Stimulated activated effector memory CD8-positive, alpha-beta T cell treated with anti-CD3 and anti-CD28 coated beads, Interleukin-12 subunit alpha, Interleukin-12 subunit beta, amount 100 ng/mL, for 72 hours (primary cell): ENCODE measurements at places on chromosomes 7 and 10.
A peak's percentile ranks its signal among the peaks of the same experiment; 100 is the strongest.

DNA sequence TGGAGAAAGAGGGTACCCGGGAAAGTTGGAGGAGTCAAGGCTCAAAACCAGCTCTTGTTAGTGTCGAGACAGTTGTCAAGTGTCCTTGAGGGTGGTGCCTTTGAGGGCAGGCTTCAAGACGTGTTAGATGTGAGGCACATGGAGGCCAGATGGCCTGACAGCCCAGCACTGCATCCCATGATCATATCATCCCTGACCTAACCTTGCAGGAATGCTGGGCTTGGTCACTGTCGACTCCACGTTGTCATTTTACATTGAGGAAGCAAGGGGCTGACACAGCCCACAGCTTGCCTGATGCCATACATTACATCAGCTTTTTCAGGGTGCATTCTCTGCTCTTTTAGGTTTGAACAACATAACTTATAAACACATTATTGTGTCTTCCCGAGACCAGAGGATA is 114.1 kb downstream of the ABCA13 start:
- no peak for DNase-seq

DNA sequence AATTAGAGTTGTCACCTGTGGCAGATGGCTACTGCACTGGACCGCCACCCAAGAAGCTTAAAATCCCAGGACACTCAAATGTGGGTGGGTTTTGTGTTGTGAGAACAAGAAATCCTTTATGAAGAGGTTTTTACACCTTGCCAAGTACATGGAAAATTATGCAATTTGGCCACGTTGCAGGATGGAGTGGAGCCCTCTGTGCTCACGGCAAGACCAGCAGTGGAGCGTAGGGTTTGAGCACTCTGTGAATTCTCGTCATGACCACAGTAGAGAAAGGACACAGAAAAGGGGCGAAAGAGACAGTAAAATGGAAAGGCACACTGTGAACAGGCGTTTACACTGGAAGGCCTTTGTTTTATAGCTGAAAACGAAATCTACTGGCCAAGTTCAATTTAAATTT is 222.6 kb downstream of the ADARB2 start:
- no peak for DNase-seq

GRCh38 chr10:90920986-90921666 is at the start of gene ANKRD1:
Gene ANKRD1 (minus strand): TSS chr10:90921087. CDS start chr10:90921027, 60 bp downstream.
- DNase-seq, result no peak

DNA sequence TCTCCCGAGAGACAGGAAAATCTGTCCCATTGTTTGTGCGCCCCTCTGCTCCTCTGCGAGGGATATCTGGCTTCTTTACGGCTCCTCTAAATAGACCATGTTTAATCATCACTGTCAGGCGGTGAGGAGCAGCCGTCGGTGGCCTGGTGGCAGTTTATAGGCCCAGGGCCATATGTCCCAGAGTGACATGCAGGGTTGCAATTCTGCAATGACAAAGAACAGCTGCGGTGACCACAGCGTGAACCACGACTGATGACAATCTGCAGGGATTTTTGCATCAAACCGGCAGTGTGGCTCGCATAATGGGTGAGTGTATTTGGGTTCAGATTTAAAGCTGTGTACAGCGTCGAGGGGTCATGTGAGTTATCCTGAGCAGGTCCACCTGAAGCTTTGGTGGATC is 41.5 kb downstream of the GATA3 start:
- no peak for DNase-seq

DNA sequence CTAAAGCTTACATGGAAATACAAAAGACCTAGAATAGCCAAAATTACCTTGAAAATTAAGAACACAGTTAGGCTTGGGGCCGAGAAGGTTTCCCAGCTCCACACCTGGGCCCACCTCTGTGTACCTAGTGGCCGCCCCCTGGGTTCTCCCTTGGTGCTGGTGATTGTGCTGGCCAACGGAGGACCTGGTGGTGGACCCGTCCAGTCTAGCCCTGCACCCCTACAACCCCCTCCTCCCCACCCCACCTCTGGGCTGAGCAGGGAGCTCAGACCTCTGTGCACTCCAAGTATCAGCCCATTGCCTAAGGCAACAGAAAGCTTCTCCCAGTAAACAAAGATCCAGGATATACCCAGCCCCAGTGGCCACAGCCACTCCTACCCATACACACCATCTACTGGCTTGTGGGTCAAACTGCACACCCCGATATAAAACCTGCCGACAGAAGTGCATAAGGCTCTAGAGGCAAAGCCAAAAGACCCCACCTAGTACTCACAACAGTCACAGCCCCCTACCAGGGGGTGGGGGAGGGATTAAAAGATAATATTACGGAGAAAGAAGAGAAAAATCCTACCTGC is 105.0 kb upstream of the DIP2C start:
- no peak for DNase-seq

DNA sequence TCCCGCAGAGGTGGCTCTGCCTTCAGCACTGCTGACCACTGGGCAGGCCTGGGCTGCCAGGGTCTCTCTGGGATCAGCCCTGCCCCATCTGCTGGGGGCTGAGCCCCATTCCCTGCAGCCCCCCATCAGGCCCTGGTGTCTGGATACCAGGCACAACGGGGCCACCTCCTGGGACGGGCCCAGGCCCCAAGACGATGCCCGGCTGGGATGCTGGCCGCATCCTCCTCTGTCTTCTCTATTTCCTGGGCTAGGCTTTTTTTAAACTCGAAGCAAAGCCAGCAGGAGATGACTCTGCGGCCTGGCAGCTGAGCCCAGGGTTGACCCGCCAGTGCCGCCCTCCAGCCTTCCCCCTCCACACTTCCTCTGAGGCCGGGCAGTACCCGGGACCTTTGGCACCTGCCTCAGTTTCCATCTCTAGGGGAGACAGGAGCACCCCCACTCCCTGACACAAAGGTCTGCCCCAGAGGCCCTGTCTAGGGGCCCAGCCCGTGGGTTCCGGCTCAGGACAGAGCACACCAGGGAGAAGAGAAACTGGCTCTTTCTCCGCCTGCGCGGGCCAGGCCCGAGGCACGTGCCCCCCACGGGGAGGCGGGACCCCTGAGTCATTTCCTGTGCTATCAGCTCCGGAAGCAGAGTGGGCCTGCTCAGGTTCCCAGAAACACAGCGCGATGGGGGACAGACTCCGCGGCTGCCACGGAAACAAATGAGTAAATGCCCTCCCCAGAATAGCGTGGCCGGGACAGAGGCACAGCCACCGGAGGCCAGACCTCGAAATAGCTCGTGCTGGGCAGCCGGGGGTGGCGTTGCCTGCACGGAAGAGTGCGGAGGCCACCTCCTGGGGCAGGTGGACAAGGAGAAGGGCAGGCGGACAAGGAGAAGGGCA is 84.6 kb upstream of the PDGFA start:
- DNase-seq, result peak; percentile 84

DNA sequence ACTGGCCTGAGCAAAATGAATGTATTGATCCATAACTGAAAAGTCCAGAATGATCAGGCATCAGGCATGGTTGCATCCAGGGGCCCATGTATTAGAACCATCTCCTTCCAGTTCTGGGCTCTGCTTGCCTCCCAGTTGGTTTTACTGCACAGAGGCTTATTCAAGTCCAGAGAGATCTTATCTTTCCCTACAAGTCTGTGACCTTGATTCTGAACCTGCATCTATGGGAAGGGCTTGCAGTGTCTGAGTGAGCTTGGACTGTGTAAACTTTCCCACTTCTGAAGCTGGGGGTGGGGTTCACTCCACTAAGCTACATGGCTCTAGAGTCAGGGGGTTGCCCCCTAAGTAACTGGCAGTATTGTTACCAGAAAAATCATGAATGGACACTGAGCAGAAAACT is 136.2 kb downstream of the TCF7L2 start:
- no peak for DNase-seq

DNA sequence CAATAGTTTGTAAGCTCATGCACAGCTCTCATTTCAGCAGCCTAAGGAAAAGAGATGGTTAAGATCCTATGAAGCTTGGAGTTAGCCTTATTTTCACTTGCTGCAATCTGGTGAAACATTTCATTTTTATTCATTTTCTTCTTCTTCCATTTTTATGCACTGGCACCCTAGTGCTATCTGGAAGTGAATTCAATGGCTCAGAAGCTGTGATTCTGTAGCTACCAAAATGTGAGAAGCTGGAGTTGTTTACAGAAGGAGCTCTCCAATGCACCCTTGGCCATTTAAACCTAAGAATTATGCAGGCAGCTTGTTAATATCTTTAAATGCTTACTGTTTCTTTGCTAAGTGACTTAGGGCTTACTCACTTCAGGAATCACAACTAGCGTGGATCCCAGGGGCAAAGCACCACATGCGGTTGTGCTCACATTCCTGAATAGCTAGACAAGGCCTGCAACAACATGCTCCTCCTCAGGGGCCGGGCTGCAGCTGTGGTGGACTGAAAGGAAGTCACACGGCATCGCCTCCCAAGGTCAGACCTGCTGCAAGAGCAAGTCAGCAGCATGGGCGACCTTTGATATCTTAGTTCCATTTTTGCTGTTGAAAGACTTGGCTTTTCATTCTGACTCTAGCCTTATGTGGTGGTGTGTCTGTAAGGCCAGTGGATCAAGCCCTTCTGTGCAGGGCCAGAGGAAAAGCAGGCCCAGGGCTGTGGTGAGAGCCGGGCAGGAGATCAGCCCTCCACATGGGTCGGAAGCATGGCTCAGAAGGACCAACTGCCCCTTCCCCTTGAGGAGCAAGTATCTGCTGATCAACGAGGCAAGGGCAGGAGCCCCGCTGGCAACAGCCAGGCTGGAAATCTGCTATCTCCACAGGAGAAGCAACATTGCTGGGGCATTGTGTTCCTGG is 91.9 kb upstream of the MBL2 start:
- no peak for DNase-seq

DNA sequence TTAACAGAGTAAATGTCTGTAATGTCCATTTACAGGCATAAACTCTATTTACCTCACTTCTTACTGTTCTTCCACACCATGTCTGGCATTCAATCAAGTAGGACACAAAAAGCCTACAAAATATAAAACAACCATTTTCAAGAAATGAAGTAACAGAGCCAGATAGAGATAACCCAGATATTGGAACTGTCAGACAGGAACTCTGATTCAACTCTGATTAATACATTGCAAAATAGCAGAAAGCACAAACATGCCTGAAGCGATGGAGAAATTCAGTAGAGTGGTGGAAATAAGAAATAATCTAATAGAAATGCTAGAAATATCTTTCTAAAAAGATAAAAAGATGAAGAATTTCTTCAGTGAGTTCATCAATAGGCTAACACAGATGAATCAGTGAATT is 964.4 kb downstream of the PCDH15 start:
- no peak for DNase-seq

GRCh38 chr7:150942001-150942590 is 36.0 kb downstream of the KCNH2 start:
- peak; percentile 63 for DNase-seq

- no peak for DNase-seq
Observed at GRCh38 chr10:37728830-37729229, 128.6 kb downstream of the ZNF248 start.

- no peak for DNase-seq
Observed at GRCh38 chr7:37076668-37077067, 352.4 kb upstream of the AOAH start.

- no peak for DNase-seq
Observed at GRCh38 chr7:32319012-32319382, 171.2 kb downstream of the LSM5 start.

GRCh38 chr7:7944619-7945282 is 23.8 kb upstream of the GLCCI1 start:
- peak; percentile 85 for DNase-seq

GRCh38 chr7:29806995-29807841 is 910 bp downstream of the WIPF3 start:
- no peak for DNase-seq

- no peak for DNase-seq
Observed at GRCh38 chr7:128366986-128367385, 5.5 kb upstream of the PRRT4 start.

GRCh38 chr7:26508481-26508880 is 216.8 kb downstream of the SNX10 start:
- DNase-seq, result no peak

- no peak for DNase-seq
Observed at GRCh38 chr7:147952918-147953317, 637.6 kb upstream of the C7orf33 start.

- DNase-seq, result no peak
Observed at GRCh38 chr7:157752832-157753291, 416.1 kb downstream of the DNAJB6 start.

DNA sequence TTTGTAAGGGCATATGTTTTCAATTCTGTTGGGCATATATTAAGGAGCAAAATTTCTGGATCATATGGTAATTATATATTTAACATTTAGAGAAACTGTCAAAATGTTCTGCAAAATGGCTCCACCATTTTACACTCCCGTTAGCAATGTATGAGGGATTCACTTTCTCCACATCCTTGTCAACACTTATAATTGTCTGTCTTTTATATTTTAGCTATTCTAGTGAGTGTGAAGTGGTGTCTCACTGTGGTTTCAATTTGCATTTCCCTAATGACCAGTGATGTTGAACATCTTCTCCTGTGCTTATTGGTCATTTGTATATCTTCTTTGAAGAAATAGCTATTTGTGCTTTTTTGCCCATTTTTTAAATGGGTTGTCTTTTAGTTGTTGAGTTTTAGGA is 8.1 kb upstream of the KLHDC10 start:
- no peak for DNase-seq

DNA sequence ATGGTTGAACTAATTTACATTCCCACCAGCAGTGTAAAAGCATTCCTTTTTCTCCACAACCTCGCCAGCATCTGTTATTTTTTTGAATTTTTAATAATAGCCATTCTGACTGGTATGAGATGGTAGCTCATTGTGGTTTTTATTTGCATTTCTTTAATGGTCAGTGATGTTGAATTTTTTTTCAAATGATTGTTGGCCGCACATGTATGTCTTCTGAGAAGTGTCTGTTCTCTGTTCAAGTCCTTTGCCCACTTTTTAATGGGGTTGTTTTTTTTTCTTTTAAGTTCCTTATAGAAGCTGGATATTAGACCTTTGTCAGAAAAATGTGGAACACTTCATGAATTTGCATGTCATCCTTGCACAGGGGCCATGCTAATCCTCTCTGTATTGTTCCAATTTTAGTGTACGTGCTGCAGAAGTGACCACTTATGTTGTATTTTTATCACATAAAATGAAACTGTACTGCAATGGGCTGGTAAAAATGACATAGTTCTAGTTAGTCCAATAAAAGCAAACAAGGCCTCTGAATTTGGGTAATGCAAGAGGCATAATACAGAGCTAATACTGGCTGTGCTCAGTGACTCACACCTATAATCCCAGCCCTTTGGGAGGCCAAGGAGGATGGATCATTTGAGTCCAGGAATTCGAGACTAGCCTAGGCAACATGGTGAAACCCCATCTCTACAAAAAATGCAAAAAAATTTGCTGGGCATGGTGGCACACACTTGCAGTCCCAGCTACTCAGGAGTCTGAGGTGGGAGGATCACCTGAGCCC is 70.3 kb downstream of the ABI1 start:
- no peak for DNase-seq

- no peak for DNase-seq
Observed at GRCh38 chr10:86085136-86085535, 281.5 kb downstream of the GRID1 start.

DNA sequence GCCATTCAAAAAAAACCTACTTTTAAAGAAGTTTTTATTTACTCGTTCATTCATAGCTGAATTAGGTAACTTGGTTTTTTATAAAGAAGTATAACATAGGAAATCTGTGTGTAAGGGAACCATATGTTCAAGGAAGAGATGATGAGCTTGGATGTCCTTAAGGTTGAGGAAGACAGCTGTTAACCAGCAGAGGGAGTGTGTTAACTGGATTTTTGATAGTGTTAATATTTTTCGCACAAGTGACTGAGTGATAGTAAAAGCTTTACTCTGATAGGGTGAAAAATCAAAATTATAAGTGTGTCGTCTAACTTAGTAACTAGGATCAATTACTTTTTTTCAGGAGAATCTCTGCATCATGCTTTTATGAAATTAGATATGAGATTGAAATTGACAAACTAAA is 134.7 kb downstream of the ARL5B start:
- no peak for DNase-seq
